ENCODE measurements at places on chromosomes 6 and 20. TPM values are rescaled to one million over a fixed set of nuclear protein-coding genes. Genes with fewer than 3 reads are reported as not detected.

DNA sequence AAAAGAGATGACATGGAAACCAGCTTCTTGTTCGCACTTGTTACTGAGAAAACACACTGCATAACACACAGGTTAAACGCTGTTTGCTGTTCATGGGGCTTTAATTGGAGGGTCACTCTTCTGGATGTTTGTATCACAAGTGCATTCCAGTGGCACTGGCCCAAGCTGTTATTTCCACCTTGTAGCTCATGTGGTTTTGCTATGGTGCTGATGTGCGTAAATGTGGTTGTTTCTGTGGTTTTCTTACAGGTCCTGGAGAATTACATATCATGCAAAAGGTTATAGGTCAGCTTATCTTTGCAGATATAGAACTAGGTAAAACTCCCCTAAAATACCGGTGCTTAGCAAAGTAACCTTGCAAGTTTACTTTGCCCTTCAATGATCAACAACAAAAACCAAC is 89.3 kb upstream of the AHI1 start:
- no peak for DNase-seq
- no peak overlapping the region for H3K27ac ChIP-seq
- H3K4me3 ChIP-seq, result no peak overlapping the region
- H3K4me1 ChIP-seq, result no peaks in the 10 kb centered on the region

DNA sequence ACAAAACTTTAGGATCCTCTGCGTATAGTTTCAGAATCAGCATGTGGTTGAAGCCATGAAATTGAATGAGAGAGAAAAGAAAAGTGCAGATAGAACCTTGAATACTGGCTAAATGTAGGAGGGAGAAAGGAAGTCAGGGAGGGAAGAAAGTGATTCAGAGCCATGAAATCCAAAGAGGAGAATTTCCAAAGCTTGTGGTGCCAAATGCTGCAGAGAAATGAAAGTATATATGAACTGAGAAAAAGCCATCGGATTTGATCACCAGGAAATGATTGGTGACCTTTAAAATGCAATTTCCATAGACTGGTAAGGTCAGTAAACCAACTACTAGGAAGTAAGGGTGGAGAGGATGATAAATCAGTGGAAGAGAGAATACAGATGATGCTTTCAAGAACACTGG is 142.3 kb downstream of the TFAP2A start:
- no peak for DNase-seq
- no peak overlapping the region for H3K4me3 ChIP-seq
- H3K27ac ChIP-seq, result no peak overlapping the region
- H3K27me3 ChIP-seq, result peaks cover 3% of the 10 kb centered on the region
- peaks cover 28% of the 10 kb centered on the region for H3K4me1 ChIP-seq
- no peaks in the 10 kb centered on the region for H3K36me3 ChIP-seq

DNA sequence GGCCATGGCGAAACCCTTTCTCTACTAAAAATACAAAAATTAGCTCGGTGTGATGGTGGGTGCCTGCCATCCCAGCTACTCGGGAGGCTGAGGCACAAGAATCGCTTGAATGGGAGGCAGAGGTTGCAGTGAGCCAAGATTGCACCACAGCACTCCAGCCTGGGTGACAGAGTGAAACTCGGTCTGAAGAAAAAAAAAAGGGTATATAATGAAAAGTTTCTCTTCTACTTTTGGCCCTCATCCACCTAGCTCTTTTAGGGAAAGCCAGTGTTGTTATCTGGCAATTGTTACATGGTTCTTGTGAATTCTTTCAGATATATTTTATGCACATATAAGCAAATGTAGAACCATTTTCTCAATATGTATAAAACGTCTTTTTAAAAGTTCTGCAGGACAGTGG is 19.0 kb downstream of the KIF3B start:
- H3K27me3 ChIP-seq, result no peaks in the 10 kb centered on the region
- DNase-seq, result no peak
- no peak overlapping the region for H3K27ac ChIP-seq
- H3K4me3 ChIP-seq, result no peak overlapping the region
- H3K36me3 ChIP-seq, result no peaks in the 10 kb centered on the region
- peaks cover 3% of the 10 kb centered on the region for H3K4me1 ChIP-seq

FAM162B gene
- total RNA-seq, result 1.1 TPM

TULP4 gene
- total RNA-seq, result 135 TPM

F13A1 gene
- total RNA-seq, result 0.25 TPM

DNA sequence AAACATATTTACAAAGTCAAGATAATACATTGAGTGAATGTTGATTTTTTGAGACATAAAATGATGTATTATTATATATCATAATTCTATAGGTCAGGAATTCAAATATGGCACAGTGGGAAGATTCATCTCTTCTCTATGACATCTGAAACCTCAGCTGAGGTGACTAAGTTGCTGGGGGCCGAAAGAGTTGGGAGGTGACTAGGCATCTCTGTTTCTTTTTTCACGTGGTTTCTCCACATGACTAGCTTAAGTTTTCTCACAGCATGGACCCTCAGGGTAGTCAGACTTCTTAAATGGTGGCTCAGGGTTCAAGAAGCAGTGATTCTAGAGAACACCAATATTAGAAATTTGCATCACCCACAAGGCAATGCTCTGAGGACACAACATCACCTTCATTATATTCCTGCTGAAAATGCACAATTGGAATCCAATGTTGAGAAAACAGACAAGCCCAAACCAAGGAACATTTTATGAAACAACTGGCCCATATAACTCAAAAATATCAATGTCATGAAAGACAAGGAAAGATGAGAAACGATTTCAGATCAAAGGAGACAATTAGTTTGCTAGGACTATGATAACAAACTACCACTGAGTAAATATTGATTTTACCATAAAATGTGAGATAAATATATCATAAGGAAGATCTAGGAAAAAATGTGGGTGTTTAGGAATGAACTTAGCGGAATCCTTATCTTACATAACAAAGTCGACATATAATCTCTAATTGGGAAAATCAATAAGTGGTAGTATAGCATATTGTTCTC is 273.3 kb upstream of the IRAK1BP1 start:
- no peak overlapping the region for H3K27ac ChIP-seq
- H3K4me3 ChIP-seq, result no peak overlapping the region
- no peaks in the 10 kb centered on the region for H3K36me3 ChIP-seq
- peaks cover 3% of the 10 kb centered on the region for H3K4me1 ChIP-seq
- no peak for DNase-seq

RAET1L gene
- total RNA-seq, result not detected

DNA sequence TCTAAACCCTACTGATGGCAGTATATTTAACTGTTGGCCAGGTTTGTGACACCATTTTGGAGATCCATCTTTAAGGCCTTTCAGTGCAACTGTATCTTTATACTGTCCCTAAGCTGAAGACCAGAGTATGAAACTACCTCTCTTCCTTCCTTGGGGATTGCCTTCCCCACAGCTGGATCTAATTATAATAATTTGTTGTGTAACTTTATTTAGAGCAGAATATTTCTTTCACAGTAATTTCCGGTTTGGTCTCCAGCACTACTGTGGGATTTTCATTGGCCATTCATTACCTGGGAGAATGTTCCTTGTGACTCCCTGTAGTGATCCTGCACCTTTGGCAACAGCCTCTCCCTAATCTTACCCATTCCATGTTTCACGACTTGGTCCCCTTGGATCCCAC is 75.2 kb downstream of the AKAP7 start:
- H3K4me3 ChIP-seq, result no peak overlapping the region
- H3K27ac ChIP-seq, result no peak overlapping the region
- DNase-seq, result no peak
- H3K36me3 ChIP-seq, result no peaks in the 10 kb centered on the region
- H3K4me1 ChIP-seq, result peaks cover 8% of the 10 kb centered on the region

GRCh38 chr6:44715188-44715587 is 327.7 kb downstream of the CDC5L start:
- no peak overlapping the region for H3K27ac ChIP-seq
- peaks cover 16% of the 10 kb centered on the region for H3K4me1 ChIP-seq
- H3K36me3 ChIP-seq, result no peaks in the 10 kb centered on the region
- peaks cover 13% of the 10 kb centered on the region for H3K27me3 ChIP-seq
- no peak overlapping the region for H3K4me3 ChIP-seq
- DNase-seq, result no peak

FKBP1C gene
- total RNA-seq, result 0.97 TPM

DNA sequence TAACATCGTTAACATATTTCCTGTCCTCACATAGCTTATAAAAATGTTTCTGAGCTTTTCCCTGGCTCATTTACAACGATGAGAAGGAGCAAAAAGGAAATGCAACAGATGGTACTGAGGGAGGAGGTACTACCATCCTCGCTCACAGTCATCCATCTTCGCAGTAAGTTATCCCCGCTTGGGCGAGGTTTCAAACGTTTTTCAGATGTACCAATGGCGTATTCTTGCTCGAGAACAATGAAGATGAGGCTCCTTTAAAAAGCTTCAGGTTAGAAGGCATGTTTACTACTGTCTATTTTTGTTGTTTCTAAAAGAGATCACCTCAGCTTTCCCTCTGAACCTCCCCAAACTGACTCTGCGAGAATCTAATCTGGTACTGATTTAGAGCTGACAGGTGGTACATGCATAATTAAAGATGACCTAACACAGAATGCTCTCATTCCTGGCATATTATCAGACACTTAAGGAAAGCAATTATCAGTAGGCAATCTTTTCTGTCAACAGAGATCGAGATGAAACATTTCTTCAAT is 178.7 kb downstream of the GJA10 start:
- no peak overlapping the region for H3K27ac ChIP-seq
- no peak for DNase-seq
- H3K36me3 ChIP-seq, result no peaks in the 10 kb centered on the region
- peaks cover 21% of the 10 kb centered on the region for H3K4me1 ChIP-seq

DNA sequence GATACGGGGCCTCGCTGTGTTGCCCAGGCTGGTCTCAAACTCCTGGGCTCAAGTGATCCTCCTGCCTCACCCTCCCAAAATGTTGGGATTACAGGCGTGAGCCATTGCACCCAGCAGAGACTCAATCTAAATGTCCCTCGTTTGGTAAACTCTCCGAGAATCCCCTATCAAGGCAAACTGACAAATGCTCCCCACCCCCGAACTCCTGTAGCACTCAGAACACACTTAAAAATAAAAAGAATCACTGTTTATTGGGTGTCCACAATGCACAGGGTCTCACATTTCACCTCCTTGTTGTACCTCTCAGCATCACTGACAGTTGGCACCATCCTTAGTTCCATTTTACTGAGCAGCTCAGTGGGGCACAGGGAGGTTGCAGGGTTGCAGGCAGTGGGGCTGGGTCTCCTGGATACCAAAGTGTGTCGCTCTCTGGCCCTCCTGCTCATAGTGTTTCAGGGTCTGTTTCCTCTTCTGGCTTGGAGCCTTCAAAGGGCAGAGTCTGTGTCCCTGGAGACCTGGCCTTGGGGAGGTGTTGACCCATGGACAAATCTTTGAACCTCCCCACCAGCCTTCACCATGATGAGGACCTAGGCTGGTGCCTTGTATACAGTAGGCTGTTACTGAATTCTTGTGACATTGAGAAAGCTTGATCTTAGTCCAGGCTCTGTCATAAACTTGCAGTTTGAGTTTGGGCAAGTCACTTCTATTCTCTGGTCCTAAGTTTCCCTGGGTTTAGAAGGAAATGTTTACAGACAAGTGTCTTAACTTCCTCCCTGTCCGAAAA is 8.5 kb upstream of the SRC start:
- H3K27ac ChIP-seq, result no peak overlapping the region
- DNase-seq, result no peak
- H3K36me3 ChIP-seq, result no peaks in the 10 kb centered on the region
- no peak overlapping the region for H3K4me3 ChIP-seq
- no peaks in the 10 kb centered on the region for H3K27me3 ChIP-seq
- H3K4me1 ChIP-seq, result peaks cover 25% of the 10 kb centered on the region

- DNase-seq, result no peak
- H3K36me3 ChIP-seq, result no peaks in the 10 kb centered on the region
- no peak overlapping the region for H3K4me3 ChIP-seq
- no peaks in the 10 kb centered on the region for H3K27me3 ChIP-seq
- peaks cover 12% of the 10 kb centered on the region for H3K4me1 ChIP-seq
Measured at GRCh38 chr20:57795342-57795697, 85.5 kb upstream of the PMEPA1 start.

GNRH2 gene
- total RNA-seq, result 2.1 TPM

DNA sequence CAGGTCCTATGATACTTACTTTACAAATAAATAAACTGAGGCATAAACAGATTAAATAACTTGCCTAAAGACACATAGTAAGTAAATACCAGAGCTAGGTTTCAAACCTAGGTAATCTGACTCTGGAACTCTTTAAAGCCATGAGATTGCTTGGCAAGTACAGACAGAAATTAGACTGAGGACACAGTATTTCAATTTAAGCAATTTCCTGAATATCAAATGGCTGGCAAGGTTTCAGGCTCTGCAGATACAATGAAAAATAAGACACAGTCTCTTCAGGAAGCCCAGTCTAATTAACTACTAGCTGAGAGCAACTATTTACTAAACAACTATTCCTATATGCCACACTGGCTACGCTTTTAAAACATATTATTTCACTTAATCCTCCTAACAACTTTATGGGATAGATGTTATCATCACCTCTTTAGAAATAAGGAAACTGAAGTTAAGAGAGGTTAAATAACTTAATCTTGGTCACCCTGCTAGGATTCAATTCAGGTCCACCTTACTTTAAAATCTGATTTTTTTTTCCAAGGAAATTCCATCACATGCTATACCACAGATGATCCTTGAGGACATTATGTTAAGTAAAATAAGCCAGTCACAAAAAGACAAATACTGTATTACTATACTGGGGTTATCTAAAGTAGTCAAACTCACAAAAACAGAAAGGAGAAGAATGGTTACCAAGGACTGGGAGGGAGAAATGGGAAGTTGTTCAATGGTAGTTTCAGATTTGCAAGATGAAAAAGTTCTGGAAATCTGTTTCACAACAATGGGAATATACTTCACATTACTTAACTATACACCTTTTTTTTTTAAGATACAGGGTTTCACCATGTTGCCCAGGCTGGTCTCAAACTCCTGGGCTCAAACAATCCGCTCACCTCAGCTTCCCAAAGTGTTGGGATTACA is 4.1 kb downstream of the TRPC4AP start:
- peaks cover 3% of the 10 kb centered on the region for H3K36me3 ChIP-seq
- no peak overlapping the region for H3K4me3 ChIP-seq
- DNase-seq, result no peak
- no peaks in the 10 kb centered on the region for H3K27me3 ChIP-seq
- peak overlapping the region; percentile 84 for H3K27ac ChIP-seq
